ENCODE measurements at places on chromosomes 2 and 18.

- no peak for DNase-seq
Observed at GRCh38 chr2:157876786-157877138, 632 bp upstream of the ACVR1 start.

GRCh38 chr2:85164145-85164569 lies 31.0 kb downstream of the TCF7L1 start:
- no peak for DNase-seq

DNA sequence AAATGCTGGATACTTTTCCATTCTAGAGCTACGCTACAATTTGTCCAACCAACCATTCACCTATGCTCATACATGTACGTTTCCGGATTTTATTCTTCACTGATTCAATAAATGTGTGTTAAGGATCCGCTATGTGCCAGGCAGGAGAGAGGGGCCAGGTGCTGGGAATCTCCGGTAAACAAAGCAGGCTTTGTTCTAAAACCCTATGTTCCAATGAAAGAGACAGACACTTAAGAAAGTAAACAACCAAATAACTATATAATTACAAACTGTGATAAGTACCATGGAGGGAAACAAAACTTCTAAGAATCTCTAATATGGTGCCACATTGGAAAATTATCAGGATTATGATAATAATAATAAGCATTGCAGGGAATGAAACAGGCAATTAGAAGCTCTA lies 22.2 kb upstream of the POMC start:
- DNase-seq, result no peak

- DNase-seq, result no peak
Observed at GRCh38 chr2:232973011-232973735, 39.9 kb downstream of the NGEF start.

DNA sequence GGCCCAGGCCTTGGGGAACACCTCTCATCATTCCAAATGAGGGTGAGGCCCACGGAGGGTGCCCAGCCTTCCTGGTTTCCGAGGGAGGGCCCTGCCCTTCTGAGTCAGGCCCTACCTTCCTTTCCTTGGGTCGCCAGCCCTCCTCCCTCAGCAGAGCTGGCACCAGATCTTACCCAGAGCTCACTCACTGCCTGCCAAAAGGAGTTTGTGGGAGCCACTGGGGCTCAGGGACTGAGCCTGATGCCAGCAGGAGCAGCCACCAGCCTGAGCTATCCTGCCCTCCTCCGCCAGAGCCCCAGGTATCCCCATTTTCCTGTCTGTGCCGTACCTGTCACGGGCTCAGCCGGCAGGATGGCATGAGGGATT lies 64.1 kb downstream of the NRP2 start:
- DNase-seq, result no peak

- DNase-seq, result no peak
Observed at GRCh38 chr2:14363137-14363536, 269.4 kb upstream of the LRATD1 start.

DNA sequence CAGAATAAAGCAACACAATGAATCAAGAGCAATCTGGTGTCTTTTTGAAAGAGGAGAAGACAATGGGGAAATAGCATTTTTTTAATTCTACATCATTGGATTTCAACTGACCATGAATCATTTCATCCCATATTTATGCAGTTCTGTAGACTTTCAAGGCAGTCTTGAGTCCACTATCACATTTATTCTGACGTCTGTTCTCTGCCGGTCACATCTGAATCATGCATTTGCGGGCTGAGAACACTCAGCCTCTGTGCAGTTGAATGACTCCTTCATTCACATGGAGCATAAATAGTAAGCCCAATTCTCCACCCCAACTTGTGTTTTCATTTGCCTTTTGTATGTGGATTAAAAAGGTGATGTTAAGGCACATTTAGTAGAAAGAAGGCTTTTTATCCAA lies 128.2 kb downstream of the AKAIN1 start:
- DNase-seq, result no peak
